ENCODE measurements at places on chromosomes 16 and 17.

- DNase-seq, result no peak
Observed at GRCh38 chr17:48406936-48407567, 23.0 kb downstream of the SKAP1 start.

DNA sequence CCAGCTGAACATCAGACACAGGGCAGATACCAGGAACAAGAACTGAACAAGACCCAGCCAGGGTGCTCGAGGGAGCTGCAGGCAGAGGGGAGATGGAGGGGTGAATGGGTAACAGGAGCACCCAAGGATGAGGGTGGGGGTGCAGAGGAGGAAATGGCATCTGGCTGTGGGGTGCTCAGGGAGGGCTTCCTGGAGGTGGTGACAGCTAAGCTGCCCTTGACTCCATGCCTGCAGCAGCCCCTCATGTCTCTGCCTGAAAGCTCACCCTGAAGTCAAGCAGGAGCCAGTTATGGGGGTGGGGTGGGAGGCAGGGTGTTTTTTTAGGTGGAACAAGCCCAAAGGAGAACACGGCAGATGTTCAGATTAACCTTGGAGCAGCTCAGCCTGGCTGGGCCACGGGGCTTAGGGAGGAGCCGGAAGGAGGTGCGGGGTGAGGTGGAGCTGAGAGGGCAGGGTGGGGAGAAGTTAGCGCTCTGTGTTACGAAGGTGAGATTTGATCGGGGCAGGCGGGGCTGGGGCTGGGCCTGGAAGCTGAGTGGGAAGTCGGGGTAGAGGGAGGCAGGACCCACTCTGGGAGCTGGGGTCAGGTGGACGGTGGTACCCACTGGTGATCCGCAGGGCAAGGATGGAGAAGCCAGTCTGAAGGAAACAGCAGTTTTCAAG, 143.0 kb downstream of the ENGASE start:
- DNase-seq, result no peak

DNA sequence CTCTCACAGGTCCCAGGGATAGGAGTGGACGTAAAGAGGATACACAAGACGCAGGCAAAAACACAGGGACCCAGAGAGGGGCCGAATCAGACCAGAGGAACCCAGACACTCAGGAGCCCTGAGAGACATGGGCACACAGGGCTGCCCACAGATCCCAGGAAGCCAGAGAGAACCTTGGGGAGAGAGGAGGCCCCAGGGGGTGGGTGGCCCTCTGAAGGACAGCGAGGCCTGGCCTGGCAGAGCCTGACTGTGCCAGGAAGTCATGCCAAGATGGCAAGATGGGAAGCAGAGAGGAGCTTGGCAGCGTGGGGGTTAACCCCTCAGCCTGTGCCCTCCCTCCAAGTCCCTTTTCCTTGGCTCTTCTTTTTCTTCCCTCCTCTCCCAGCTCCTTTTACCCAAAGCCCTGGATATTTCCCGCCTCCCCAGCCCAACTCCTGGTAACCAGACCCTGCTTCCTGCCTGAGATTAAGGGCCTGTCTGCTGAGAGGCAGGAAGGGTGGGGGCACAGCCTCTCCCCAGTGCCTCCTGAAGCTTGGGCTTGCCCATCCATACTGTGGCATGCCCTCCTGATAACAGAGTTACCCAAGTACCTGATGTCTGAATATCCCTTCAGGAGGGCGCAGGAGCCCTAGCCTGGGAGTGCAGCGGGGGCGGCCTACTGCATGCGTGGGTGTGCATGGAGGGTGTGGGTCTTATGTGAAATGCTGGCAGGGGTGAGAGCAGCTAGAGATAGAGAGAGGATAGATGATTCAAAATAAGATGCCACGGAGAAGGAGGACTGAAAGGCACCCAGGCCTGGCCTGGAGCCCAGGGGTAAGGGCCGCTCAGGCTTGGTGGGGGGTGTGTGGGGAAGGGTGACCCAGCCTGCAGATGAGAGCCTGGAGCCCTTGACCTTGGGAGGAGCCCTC, 6.0 kb upstream of the TBX21 start:
- DNase-seq, result no peak

DNA sequence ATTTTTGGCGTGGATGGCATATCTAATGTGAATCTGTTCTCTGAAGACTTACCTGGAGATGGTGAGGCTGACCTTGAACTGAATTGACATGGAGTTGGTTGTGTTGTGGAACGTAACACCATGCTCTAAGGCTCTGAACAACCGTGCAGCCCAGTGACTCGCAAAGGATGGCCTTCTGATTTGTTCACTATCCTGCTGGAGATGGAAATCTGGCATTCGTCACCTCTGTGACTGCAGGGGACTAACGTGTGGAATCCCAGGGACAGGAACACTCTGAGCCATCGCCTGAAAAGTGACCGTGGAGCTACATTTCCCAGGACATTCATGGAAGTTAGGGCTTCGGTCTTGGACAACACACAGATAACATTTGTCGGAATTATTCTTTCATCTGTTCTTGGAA, 61.1 kb downstream of the BANP start:
- DNase-seq, result no peak

DNA sequence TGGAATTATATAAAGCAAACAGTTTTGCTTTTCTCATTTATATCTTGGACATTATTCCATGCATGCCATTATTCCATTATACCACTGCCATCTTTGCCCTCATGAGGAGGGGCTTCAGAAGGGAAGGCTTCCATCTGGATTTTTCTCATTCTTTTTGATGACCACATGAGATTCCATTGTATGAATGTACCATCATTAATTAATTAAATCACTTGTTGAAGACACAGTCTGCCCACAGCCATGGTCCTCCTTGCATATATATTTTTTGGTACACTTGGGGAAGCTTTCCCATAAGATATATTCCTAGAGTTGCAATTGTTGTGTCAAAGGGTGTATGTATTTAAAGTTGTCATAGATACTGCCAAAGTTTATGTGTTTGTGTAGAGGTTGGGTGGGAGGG, 7.1 kb downstream of the ARL4D start:
- DNase-seq, result no peak

DNA sequence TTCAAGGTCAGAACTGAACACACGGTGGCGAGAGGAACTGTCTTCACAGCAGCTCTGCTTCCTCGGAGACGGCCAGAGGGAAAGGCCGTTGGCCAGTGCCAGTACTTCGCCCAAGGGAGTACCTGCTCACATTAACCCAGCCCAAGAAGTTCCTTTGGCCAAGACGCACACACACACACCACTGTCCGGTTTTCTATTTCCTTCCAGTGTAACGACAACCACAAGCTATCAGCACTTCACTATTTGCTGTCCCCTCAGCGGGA, 744 bp upstream of the GGNBP2 start:
- DNase-seq, result peak; percentile 63

DNA sequence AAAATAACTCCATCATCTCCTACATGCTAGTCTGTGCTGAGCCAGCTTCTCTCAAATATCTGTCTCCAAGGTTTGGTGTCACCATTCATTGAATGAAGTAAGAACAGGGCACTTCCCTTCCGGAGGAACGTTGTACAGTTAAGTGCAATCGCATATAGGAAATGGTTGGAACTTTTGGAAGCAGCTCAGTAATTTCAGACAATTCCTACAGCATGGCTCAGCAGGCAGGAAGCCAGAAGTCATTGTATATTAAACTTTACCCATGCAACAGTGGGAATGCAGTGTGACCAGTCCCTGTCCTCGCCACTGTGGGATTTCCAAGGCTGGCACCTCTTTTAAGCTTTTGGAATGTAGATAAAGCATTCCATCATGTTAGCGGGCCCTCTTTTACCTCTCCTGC, 51.1 kb upstream of the MYH2 start:
- peak; percentile 14 for DNase-seq

DNA sequence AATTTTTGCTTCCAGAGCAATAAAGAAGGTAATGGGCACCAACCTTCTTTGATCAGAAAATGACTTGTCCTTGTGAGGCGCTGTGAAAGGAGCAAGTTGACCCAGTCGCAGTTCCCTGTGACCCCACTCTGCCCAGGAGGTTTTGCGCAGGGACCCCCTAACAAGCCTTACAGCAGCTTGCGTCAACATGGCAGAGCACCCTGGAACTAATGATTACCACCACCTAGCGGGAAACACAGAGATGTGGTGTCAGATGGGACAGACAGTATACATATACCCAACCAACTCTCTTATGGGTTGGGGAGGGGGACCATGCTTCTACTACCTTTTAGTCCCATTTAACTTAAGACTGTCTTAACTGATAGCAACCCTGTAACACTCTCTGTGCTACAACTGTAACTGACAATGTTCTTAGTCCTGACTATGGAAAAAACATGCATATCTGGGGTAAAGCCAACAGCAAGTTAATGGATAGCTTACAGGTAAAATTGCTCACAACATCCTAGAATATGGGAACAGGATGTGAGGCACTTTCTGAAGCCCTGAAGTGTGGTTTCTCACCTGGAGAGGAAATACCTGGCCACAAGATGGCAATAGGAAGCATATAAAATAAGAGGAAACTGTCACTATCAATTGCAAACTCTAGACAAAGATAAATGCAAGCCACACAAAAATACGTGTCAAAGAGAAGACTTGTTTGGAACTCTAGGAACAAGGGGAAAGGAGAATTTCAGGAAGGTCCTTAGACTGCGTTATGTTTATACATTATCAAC, 3.0 kb downstream of the KARS1 start:
- DNase-seq, result no peak

- no peak for DNase-seq
Observed at GRCh38 chr16:54938212-54939028, 7.8 kb downstream of the IRX5 start.

DNA sequence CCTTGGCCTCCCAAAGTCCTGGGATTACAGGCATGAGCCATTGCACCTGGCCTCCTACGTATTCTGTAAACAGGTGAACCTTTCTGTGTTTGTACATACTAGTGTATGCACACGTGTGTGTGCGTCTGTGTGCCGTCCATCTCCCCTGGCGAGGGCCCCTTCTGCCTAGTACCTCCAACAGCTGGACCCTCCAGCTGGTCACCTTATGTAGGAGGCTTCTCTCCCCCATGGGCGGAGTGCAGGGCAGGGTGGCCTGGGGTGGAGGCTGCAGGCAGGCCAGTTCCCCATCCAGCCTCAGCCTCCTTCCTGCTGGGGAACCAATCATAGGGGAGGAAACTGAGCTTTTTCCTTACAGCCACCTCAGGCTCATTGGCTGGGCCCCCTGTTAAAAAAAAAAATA, 24.4 kb upstream of the DOC2B start:
- DNase-seq, result no peak

DNA sequence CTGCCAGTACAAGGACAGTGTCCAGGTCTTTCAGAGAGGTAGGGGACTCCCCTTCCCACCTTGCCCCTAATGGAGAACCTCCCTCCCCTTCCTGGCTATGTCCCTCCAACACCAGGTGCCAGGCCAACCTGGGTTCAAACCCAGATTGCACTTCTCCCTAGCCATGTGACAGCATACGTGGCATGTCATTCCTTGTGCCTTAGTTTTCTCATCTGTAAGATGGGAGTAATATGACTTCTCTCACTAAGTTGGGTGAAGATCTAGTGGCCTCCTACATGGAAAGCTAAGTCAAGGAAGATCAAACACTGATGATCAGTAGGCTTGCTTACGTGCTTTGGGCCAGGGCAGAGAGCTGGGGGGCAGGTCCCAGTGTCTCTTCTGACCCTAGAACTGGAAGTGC, 8.8 kb downstream of the FCSK start:
- no peak for DNase-seq

GRCh38 chr17:72350073-72350472, 229.3 kb downstream of the SOX9 start:
- no peak for DNase-seq

- DNase-seq, result no peak
Observed at GRCh38 chr17:73224663-73225305, 31.9 kb downstream of the COG1 start.

DNA sequence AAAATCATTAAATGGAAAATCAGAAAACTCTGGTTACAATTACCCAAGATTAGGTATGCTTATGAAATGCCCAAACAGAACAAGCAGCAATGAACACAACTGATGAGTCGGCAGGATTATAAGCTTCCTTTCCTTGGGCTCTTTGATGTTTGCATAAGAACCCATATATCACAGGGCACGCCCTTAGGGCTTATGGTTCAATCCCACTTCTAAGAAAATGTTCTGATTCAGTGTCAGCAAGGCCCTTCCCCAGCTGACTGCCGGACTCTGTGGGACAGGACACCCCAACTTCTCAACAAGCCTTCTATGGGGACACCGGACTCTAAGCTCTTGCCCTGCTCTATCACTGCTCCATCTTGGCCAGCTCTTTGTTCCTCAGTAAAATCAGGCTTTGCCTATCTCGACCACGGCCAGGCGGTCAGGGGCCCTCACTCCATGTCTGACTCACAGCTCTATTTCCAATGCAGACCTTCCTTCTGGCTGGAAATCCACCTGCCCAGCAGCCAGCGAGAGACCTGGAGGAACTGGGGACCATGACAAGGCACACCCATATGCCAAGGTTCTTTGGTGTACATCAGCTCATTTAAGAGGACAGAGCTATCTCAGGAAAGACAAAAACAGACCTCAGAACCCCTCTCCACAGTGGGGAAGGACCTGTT, 26.8 kb downstream of the LITAFD start:
- DNase-seq, result no peak

DNA sequence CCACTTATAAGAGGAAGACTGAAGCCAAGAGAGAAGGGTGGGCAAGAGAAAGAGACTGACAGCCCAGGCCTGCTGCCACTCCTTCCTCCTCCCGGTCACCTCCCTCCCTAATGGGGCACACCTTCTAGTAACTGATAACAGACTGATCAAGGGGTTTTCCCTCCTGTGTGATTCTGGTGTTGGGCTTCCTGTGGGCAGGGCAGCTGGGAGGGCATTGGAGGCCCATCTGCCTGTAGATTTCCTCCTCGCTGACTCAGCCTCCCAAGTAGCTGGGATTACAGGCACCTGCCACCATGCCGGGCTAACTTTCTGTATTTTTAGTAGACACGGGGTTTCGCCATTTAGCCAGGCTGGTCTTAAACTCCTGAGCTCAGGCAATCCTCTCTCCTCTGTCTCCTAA, 16.2 kb downstream of the CA4 start:
- no peak for DNase-seq

DNA sequence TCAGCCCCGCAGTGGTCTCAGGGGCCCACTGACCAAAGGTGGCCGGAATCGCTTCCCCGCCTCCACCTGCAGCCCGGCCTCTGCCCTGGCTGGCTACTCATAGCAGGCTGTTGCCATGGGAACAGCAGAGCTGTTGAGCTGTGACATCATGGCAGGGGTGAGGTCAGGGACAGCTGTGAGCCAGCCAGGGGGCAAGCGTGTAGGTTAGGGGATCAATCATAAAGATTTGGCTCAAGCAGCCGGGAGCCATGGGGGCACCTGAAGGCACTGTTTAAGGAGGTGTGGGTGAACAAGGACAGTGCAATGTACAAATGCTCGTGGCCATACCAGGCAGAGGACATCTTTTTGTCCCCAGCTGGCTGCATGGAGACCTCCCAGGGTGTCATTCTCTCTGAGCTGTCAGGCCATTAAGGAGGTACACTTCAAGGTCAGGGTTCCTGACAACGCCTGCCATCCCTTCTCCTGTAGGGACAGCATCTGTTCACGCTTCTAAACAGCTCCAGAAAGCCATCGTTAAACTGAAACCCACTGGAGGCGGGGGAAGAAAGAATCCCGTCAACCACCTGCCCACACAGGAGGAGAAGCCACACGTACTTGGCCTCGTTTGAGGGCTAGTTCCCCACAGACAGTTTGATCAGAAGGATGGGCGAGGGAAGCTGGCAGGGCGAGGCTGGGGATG, at the start of gene CEP295NL:
Gene CEP295NL (minus strand): TSS at position 101 of the 679 bp plus-strand sequence. CDS start 1,373 bp downstream, outside the sequence.
- DNase-seq, result no peak

Measured in left lung (tissue), 14 donors.